Peyer's patch (tissue), 4 donors: ENCODE measurements at places on chromosomes 2 and 18. TPM values are rescaled to one million over a fixed set of nuclear protein-coding genes. Genes with fewer than 3 reads are reported as not detected.

GRCh38 chr18:45503990-45504389, 111.3 kb upstream of the SLC14A2 start:
- H3K4me1 ChIP-seq: no peaks in the 10 kb centered on the region
- DNase-seq: no peak
- no peaks in the 10 kb centered on the region for H3K27me3 ChIP-seq
- H3K27ac ChIP-seq: no peak overlapping the region
- no peaks in the 10 kb centered on the region for H3K36me3 ChIP-seq
- H3K4me3 ChIP-seq: no peak overlapping the region

DNA sequence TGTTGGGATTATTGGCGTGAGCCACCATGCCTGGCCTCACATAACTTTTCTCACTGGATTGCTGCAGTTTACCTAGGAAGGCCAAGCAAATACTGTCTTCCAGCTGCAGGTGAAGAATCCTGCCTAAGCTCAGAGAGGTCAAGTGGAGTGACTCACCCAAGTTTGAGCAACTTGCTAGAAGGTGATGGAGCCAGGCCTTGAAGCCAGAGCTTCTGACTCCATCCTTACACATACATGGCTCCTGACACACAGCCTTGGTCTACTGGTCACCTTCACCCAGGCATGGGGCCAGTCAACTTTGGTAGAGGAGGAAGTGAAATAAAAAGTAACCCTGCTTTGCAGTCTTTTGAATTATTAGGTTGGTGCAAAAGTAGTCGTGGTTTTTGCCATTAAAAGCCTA, 93.5 kb downstream of the VWA3B start:
- H3K36me3 ChIP-seq: no peaks in the 10 kb centered on the region
- no peak overlapping the region for H3K27ac ChIP-seq
- H3K4me3 ChIP-seq: no peak overlapping the region
- no peak for DNase-seq

GRCh38 chr18:11955239-11956029, 25.9 kb upstream of the IMPA2 start:
- H3K27ac ChIP-seq: no peak overlapping the region
- H3K4me3 ChIP-seq: no peak overlapping the region
- no peaks in the 10 kb centered on the region for H3K36me3 ChIP-seq
- no peaks in the 10 kb centered on the region for H3K27me3 ChIP-seq
- H3K4me1 ChIP-seq: no peaks in the 10 kb centered on the region

- no peak for DNase-seq
- no peaks in the 10 kb centered on the region for H3K36me3 ChIP-seq
- no peak overlapping the region for H3K4me3 ChIP-seq
Measured at GRCh38 chr2:231186325-231186724, 12.1 kb upstream of the ARMC9 start.

GRCh38 chr18:56709463-56709862, 58.3 kb downstream of the WDR7 start:
- H3K4me1 ChIP-seq: no peaks in the 10 kb centered on the region
- H3K27ac ChIP-seq: no peak overlapping the region
- no peaks in the 10 kb centered on the region for H3K27me3 ChIP-seq
- no peaks in the 10 kb centered on the region for H3K36me3 ChIP-seq

DNA sequence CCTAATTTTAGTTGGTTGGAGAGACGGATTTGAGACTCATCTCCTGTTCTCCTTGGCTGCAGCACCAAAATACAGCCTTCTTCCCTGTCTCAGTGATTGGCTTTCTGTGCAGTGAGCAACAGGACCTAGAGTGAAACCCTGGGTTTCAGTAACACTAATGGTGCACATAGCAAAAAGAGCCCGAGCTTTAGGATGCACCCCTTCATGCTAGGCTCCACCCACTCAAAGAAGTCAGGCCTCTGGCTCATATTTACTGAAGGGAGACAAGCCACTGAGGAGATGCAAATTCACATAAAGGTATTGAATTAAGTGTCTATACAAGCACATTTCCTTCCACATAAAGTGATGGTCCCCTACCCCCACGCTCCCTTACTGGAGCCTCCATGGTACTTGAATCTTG, 131.9 kb upstream of the CHAC2 start:
- H3K27me3 ChIP-seq: no peaks in the 10 kb centered on the region
- no peaks in the 10 kb centered on the region for H3K36me3 ChIP-seq
- no peak for DNase-seq
- no peaks in the 10 kb centered on the region for H3K4me1 ChIP-seq
- H3K27ac ChIP-seq: no peak overlapping the region

DNA sequence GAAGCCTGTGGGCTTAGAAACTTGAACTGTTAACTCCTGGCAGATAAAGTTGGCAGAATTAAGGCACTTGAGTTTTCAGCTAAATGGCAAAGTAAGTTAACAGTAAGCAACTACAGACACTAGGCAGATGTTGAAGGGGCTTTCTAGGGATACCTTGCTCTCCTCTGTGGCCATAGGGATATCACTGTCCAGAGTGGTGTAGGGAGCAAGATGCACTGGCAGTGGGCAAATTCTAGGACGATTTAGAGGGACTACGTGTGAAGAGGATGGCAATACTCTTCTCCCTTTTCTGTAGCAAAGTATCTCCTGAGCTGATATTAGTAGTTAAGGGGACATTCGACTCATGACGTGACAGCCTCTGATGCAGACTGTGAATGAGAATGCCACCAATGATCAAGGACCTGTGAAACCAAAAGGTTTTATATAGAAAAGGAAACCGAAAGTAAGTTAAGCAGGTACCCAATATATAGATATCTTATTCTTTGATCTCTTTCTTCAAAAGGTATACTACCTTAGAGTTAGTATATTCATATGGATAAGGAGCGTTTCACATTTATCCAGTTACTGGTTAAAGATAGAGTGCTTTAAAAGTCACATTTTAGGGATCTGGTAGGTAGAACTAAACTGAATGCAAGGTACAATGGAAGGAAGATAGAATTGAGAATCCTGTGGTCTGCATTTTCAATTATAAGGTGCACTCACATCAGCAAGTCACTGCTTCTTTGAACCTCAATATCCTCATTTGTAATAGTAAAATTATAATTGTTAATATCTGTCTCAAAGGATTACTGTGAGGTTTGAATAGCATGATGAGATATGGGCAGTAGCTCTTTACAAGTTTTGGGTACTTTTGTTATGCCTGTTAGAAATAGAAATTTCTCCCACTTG, 106.4 kb downstream of the KCNH7 start:
- H3K36me3 ChIP-seq: no peaks in the 10 kb centered on the region
- H3K4me3 ChIP-seq: no peak overlapping the region
- H3K27ac ChIP-seq: no peak overlapping the region
- no peak for DNase-seq
- no peaks in the 10 kb centered on the region for H3K27me3 ChIP-seq

DNA sequence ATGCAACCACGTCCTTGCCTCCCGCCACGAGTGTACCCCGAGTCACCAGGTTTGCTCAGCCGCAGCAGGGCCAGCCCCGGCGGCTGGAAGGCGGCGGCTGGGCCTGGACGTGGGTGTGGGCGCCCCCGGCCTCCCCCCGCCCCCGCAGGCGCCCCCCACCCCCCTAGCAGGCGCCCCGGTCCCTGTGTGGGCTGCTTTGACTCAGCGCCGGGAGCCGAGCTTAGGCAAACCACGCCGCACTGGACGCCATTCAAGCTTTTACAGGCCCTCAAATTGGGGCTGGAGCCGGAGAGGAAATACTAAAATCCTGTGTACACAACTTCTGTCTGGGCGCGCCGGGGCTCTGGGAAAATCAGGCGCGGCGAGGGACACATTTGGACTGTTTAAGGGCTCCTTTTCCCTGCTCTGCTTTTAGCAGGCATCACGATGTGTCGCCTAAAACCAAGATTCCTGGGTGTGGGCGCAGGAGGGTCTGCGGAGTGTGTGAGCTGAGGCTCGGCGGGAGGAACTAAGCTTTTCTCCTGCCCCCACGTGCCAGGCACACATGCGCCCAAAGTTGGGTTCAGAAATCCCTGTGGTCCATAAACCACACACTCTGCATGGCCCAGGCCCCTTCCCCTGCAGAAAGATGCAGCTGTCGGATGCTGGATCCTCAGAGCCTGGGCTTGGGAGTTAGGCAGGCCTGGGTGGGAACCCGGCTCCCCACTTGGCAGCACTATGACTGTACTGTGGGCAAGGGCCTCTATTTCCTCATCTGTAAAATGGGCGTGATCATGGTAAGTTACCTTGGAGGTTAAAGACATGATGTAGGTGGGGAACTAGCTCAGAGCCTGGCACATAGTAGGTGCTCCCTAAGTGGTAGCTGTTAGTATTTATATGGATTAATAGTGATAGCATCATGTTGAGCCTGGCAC, 57.6 kb downstream of the ATOH8 start:
- H3K27ac ChIP-seq: peak overlapping the region; percentile 51
- no peaks in the 10 kb centered on the region for H3K27me3 ChIP-seq
- no peak overlapping the region for H3K4me3 ChIP-seq

- no peak for DNase-seq
- no peak overlapping the region for H3K4me3 ChIP-seq
- no peaks in the 10 kb centered on the region for H3K4me1 ChIP-seq
- H3K27ac ChIP-seq: no peak overlapping the region
- no peaks in the 10 kb centered on the region for H3K36me3 ChIP-seq
Measured at GRCh38 chr2:54967759-54968365, 82.4 kb downstream of the RTN4 start.

DNA sequence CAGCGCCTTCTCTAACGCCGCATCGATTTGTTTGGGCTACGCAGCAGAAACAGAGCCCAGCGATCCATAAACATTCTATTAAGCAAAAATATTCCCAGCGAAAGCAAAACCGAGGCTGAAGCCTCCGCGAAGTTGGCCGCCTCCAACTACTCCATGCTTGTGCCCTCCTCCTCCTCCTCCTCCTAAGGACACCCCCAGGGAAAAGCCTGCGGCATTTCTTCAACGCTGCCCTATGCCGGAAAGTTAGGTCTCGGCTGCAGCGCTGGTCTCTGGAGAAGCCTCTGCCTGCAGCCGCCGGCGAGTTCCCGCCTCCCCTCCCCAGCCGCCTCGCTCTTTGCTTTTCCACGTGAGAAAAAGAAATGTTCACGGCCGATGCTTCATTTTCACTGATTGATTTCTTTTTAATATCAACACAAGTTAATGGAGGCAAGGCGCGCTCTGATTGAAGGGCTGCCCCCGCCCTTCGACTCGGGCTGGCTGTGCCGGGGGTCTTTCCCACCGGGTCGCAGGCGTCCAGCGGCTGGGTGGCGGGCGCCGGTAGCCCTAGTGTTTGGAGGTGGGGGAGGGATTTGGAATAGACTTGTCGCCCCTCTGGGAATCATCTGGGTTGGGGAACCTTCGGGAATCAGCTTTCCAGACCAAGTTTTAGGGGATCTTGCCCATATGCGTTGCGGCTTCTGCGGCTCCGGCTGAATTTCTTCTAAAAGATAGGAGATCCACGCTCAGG, 3.9 kb downstream of the NRP2 start:
- no peak for DNase-seq
- peak overlapping the region; percentile 76 for H3K4me3 ChIP-seq
- no peaks in the 10 kb centered on the region for H3K36me3 ChIP-seq
- H3K27me3 ChIP-seq: peaks cover 4% of the 10 kb centered on the region
- peak overlapping the region; percentile 48 for H3K27ac ChIP-seq
- H3K4me1 ChIP-seq: no peaks in the 10 kb centered on the region

DNA sequence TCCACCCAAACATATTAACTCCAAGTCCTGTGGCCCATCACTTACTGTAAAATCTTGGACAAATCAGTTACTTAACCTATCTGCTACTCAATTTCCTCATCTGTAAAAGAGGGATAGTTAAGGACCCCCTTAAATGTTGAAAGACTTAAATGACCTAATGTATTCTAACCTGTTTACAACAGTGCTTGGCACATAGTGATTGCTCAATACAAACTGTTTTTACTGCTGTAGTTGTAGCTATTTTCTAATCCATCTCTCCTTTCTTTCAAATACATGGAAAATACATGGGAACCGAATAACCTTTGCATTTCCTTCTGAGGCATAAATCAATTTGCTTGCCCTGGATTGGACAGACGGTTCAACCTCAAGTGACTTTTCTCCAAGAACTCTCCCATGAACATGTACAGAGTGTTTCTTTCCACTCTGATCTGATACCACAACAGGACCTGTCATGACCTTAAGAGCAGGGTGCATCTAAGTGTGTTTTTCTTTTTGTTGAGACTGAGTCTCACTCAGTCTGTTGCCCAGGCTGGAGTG, 2.7 kb downstream of the LNPK start:
- no peak overlapping the region for H3K27ac ChIP-seq
- no peak overlapping the region for H3K4me3 ChIP-seq
- H3K36me3 ChIP-seq: no peaks in the 10 kb centered on the region
- no peaks in the 10 kb centered on the region for H3K27me3 ChIP-seq

DNA sequence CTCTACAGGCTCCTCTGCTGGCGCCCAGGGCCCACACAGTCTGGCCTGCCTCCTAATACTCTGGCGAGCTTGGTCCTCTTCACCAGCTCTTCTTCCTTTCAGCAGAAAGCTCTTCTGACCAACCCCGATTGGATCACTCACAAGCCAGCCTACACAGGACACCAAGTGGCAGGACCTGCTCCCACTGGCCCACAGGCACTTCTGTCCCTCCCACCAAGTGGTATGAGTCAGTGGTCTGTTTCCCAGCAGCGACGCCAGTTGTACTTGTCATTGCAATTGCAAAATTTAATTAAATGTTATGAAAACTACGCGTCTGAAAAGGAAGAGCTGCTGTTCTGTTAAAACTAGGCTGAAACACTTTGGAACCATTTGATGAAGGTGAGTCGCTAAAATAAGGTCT, 46.7 kb downstream of the NDUFA10 start:
- no peaks in the 10 kb centered on the region for H3K36me3 ChIP-seq
- no peaks in the 10 kb centered on the region for H3K27me3 ChIP-seq
- no peak for DNase-seq
- H3K4me3 ChIP-seq: no peak overlapping the region

DNA sequence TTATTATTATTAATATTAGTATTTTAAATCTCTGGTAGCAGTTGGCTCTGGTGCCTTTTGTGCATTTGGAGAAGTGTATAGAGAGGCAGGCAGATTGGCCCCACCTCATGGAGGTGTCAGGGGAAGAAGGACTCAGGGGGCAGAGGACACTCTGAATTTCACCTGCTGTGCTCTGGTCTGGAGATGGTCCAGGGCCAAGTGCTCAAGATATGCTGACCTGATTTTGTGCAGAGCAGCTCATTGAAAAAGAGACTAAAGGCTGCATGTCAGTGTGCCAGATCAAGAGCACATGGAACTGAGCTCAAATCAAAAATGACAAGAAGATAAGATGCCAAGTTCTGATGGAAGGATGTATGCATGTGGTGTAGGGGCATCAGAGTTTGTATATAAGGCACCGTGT, 323.6 kb upstream of the TNP1 start:
- no peak for DNase-seq
- H3K4me3 ChIP-seq: no peak overlapping the region
- H3K27ac ChIP-seq: no peak overlapping the region
- H3K27me3 ChIP-seq: no peaks in the 10 kb centered on the region
- no peaks in the 10 kb centered on the region for H3K36me3 ChIP-seq

PRSS56 gene
- not detected for total RNA-seq

NTSR2 gene
- not detected for total RNA-seq

CCDC121 gene
- 1.8 TPM for total RNA-seq

RBBP8 gene
- total RNA-seq: 54.7 TPM

TMEM178A gene
- total RNA-seq: 9.9 TPM
